Smooth muscle cell of the brain vasculature (primary cell): ENCODE measurements at places on chromosomes 11 and 22.
A peak's percentile ranks its signal among the peaks of the same experiment; 100 is the strongest.

GRCh38 chr11:67627441-67627811, 2.3 kb downstream of the NUDT8 start:
- DNase-seq = no peak

DNA sequence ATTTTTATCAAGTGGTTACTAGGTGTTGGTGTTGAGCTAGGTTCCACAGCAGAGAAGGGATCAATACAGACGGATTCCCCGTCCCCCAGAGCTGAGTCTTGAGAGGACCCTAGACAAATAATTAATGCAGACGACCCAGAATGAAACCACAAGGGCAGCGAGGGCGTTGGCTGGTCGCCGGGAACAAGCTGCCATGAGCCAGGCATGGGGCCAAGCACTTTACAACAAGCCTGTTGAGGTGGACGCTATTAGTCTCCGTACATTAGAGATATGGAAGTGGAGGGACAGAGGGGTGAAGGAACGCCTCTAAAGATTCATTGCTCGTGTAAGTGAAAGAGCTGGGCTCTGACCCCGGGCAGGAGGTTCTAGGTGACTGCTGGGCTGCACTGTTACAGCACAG, 77.1 kb upstream of the EIF3D start:
- DNase-seq = no peak

DNA sequence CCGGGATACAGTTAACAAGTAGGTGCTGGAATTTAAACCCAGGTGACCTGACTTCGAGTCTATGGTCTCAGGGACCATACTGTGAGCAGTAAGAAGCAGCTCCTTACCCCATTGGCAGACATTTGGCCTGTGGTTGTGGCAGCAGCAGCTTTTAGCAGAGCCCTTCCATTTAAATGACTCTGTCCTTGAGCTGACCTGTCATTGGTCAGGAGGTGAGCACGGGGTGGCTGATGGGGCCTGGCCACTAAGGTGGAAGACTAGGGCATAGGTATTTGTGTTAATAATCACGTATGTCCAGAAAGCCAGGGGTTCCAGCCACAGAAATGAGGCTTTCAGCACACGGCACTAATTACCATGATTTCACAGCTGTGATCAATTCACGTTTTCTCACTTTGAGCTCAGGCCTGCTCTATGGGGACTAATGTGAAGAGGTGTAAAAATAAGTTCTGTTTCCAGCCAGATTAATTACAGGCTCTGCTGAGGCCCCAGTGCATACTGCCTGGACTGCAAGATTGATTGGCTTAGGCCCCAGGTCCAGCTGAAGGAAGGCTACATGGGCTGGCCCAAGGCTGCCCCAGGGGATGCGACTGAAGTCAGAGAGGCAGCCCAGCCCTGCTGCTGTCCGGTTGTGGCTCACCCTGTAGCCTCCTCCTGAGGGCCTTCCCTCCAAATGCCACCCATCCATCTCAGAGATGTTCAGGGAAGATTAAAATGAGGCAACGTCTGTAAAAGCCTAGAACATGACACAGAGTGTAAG, 76.0 kb downstream of the FDX1 start:
- no peak for DNase-seq

GRCh38 chr11:134118006-134118405, 49.1 kb downstream of the JAM3 start:
- DNase-seq = no peak

DNA sequence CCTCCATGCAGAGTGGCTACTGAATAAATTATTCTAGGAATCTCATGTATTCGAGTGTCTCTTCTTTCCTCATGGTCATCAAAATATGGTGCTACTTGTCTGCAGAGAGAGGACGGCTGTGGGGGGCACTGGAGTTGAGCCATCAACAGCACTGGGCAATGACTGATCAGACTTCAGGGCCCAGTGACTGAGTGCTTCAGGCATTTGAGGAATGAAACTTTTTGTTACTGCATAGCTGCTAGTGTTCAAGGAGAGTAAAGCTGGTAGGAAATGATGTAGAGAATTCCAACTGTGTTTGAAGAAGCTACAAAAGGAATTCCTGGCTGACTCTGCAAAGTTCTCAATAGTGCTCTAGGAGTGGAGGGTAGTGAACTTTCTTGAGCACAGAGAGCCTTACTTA, 277.7 kb downstream of the CADM1 start:
- peak; percentile 57 for DNase-seq

DNA sequence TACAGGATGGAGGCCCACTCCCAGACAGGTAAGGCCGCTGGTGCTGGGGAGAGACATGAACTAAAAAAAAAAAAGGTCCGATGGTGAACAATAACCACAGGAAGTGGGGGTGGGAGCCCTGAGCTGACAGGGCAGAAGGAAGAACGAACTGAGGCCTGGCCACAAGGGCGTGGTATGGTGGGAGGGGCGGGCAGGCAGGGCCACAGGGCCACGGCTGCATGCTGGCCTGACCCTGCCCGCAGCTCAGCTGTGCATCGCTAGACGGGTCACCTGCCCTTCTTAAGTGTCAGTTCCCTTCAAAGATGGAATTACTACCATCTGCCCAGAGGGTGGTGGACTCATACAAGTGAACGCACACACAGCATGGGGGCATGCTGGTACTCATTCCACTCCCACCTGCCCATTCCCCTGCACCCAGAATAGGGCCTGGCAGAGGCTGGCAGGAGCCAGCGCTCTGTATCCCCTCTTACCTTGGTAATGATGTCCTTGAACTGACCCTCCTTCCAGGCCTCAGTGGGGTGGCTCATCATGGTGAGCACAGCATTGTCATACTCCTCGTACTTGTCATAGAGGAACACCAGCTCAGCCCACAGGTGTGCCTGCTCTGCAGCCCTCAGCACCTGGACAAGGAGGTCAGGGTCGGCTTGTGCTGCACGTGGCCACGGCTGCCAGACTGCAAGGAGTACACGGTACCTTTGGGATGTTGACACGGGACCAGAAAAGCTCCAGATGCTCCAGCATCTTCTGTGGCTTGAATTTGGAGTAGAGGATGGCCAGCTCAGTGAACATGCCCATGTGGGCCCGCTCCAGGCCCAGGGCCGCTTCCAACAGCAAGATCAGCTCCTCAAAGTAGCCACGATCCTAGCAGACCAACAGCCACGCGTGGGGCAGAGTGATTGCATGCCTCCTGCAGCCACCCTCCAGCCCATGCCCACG, 17.5 kb upstream of the SLC25A1 start:
- no peak for DNase-seq

- DNase-seq = no peak
Measured at GRCh38 chr11:63020671-63021291, 5.1 kb upstream of the SLC22A8 start.

- peak; percentile 31 for DNase-seq
Measured at GRCh38 chr11:68946416-68947090, 34.2 kb downstream of the MRGPRD start.

DNA sequence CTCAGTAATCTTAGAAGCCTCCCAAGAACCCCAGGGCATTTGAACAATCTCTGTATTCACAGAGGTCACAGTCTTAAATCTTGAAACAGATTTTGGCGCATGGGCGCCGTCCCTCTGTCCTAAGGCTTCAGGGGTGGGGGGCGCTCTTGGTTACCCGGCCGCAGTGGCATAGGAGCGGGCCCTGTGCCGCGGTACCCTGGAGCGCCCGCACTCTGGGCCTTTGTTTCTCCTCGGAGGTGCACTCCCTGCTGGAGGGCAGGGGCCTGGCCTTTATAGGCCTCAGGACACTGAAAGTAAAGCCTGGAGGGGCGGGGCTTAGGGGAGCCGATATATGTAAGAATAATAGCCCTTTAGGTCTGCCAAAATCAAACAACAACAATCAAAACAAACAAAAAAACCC, 197.3 kb upstream of the FOLH1 start:
- no peak for DNase-seq

DNA sequence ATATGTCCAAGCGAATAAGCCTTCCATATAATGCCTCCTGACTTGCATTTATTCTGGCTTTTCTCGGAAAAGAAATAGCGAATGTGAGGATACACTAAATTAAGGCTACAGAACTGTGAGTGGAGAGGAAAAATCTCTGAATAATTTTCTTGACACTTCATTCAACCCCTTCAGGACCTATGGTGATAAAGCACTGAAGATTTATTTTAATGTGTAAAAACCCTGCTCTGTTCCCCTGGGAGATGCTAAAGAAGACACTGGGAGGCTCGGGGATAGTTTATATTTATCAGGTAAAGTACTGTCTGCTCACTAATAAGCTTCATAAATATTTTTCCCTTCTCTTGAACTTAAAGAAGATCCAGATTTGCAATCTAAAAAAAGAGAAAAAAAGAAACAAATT, 895.8 kb downstream of the OPCML start:
- no peak for DNase-seq

DNA sequence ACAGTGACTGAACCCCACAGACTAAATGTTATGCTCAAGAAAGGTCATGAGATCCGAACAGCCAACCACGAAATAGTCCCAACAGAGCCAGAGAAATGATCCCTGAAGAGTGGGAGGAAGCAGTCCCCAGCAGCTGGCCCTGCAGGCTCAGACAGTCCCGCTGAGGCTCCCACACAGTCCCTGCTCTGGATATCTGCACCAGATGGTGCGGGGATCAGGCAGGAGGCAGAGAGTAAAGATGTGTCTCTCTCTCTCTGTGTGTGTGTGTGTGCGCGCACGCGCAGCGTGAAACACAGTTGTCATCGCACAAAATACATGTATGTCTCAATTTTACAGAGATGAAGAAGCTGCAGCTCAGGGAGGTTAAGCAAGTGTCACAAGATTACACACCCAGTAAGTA, 27.9 kb downstream of the GUCY1A2 start:
- DNase-seq = no peak

- DNase-seq = no peak
Measured at GRCh38 chr11:20669820-20670684, 666 bp downstream of the NELL1 start.

GRCh38 chr11:80331694-80332093, 890.9 kb upstream of the TENM4 start:
- DNase-seq = no peak

GRCh38 chr11:75873417-75874221, 58.6 kb downstream of the UVRAG start:
- DNase-seq = no peak

- DNase-seq = no peak
Measured at GRCh38 chr22:33706100-33706499, 214.2 kb downstream of the LARGE1 start.

DNA sequence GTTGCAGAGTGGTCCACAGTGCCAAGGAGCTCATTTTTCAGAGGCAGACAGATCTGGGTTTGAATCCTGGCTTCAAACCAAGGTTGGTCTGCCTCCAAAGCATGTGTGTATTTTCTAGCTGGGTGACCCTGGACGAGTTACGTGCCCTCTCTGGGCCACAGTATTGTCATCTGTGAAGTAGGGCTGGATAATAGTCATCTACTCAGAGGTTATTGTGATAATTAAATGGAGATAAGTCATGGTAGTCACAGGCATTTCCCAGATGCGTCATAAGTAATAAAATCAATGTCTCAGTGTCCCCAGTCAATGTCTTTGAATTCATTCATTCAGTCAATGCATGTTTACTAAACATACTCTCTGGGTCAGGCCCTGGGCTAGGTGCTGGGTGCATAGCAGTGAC, 8.6 kb downstream of the OMP start:
- DNase-seq = no peak

DNA sequence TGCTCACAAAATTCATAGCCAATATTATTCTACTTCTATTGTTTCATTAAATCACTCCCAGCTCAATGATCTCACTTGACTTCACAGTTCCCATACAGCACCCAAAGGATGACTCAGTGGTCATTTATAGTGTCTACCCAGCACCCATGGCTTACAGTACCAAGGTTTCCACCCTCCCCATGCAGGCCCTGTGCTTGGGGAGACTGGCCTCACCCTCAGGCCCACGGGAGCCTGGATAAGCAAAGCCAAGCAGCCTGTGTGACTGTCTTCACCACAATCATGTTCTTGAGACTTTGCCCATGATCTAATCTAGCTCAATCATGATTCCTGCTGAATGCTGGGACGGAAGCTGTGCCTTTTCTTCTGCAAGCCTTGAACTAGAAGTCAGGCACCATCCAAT, 97.6 kb downstream of the SLC36A4 start:
- DNase-seq = no peak

GRCh38 chr11:67376063-67376820, 2.8 kb upstream of the CLCF1 start:
- DNase-seq = no peak
